T-helper 22 cell (primary cell): ENCODE measurements at places on chromosomes 5 and 9.

GRCh38 chr5:136890431-136891148 lies 525.2 kb upstream of the TRPC7 start:
- DNase-seq, result no peak

DNA sequence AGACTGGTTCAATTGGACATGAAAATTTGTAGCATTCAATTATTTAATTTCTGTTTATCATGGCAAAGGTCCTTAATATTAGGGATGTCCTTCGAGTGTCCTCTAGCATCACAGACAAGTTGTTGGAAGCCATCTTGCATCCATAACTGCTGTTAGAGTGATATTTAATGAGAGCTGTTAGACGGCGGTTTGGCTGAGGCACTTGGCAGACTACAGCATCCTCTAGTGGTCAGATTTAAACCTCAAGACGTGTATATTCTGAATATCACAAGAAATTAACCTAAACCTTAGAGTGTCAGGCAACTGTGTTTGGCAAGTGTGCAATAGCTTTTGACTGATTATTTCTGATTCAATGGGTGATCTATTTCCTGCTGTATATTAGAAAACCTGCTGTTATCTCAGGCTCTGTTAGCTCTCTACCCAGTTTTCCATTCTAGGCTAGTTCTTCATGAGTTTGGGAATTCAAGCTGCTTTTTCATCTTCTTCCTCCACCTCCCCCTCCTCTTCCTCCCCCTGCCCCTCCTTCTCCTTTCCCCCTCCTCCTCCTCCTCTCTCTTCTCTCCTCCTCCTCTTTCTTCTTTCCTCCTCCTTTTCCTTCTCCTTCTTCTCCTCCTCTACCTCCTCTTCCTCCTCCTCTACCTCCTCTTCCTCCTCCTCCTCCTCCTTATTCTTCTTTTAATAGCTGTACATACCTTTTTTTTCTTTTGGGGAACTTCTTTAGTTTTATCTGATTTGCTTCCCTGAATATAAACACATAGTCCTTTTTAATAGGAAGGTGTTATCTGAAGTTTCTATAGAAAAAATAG lies 8.6 kb downstream of the SPINK1 start:
- DNase-seq, result no peak

DNA sequence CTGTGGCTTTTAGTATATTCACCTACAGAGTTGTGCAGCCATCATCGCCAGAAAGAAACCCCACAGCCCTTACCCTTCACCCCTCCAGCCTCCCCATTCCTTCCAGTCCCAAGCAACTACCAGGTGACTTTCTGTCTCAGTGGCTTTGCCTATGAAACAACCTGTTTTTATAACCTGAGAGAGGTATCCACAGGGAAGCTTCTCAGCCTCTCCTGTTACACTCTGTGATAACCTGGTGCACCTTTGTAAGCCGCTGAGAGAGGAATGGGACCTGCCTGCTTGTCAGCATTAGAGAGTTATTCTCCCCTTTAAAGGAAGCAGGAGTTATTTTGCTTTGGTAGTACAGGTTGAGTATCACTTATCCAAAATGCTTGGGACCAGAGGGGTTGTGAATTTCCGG lies 93.6 kb downstream of the TRIO start:
- no peak for DNase-seq

- DNase-seq, result no peak
These were observed 73.6 kb upstream of the ALDH1B1 start for GRCh38 chr9:38318759-38319495.

DNA sequence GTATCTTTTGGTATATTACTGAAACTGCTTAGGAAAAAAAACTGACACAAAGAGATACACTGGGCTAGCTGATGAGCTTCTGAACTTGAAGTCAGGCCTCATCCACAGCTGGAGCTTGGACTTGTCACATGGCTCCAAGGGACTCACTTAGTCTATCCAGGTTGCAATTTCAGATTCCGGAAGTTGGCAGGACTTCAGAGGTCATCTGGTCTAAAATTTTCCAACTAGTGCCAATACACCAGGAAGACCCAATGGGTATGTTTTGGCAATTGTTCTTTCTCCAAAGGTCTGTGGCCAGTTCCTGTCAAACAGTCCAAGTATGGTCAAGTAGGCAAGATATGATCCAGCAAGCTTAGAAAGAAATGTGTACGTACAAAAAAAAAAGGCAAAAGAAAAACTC lies 36.7 kb downstream of the MRPS27 start:
- no peak for DNase-seq

- DNase-seq, result no peak
These were observed 157.8 kb downstream of the ARHGEF28 start for GRCh38 chr5:73783828-73784227.

- DNase-seq, result no peak
These were observed 136.1 kb downstream of the MACIR start for GRCh38 chr5:103394676-103395075.

DNA sequence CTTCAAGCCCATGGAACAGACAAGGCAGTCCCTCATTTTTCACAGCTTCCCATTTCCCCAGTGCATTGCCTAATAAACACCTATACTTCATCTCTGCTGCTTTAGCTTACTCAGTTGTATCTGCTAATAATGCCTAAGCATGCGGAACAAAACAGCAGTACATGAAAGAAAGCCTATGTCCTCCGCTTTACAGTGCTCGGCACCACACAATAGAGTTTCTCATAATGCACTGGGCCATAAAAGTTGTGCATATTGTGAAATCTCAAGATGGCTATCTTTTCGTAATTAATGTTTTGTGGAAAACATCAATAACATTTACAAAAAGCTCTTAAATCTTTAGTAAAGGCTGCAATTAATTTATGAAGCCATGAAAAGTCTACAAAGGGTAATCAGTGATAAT lies 69.3 kb downstream of the DENND1A start:
- DNase-seq, result no peak

DNA sequence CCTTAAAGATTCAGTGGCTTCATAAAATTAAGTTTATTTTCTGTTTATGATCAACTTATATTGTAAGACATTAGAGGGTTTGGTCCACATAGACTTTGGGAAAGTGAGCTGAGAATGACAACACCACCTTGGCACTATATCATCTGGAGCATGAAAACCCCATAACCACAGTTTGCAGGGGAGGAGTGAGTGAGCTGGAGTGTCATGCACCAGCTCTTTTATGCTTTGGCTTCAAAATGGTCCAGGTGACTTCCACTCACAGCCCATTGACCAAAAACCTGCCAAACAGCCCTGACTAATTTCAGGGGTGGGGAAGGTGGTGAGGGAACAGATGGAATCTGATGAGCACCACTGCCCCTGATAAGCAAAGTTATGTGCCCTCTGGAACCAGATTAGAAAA lies 295.8 kb downstream of the DMRTA1 start:
- DNase-seq, result no peak

DNA sequence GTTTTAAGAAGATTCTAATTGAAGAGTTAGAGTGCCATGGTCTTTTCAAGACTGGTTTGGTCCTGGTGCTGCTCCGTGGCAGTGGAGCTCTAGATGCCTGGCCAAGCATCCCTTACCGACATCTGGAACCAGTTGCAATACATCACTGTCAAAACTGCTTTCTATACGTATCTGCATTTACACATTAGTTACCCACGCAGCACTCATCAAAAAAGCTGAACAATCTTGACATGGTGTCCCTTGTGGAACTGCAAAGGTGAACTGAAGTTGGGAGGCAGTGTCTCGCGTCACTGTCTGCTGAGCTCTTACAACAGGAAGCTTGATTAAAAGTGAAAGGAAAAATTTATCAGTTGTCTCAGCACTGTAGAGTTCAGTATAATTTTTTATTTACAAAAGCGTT lies 82.6 kb downstream of the PBX3 start:
- peak; percentile 27 for DNase-seq

- DNase-seq, result peak; percentile 69
These were observed 89.2 kb downstream of the SEMA4D start for GRCh38 chr9:89408628-89409101.

GRCh38 chr5:61816146-61816545 lies 484.1 kb downstream of the ZSWIM6 start:
- no peak for DNase-seq

DNA sequence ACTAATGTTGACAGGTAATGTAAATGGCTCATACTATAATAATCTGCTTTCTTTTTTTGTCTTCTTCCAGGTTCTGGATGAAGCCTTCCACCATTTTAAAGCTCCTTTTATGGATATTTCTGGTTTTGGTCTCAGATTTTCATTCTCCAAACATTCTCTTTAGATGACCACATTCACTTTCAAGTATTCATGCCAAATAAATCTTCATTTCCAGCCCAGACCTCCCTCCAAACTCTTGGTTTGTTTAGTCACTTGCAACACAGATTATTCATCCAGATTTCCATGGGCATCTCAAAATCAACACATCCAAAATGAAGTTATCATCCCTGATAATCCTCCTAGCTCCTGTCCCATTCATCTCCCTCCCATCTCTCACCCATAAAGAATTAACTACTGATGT lies 40.3 kb upstream of the SVEP1 start:
- DNase-seq, result no peak

GRCh38 chr5:151703227-151703626 lies 16.5 kb upstream of the SPARC start:
- no peak for DNase-seq

DNA sequence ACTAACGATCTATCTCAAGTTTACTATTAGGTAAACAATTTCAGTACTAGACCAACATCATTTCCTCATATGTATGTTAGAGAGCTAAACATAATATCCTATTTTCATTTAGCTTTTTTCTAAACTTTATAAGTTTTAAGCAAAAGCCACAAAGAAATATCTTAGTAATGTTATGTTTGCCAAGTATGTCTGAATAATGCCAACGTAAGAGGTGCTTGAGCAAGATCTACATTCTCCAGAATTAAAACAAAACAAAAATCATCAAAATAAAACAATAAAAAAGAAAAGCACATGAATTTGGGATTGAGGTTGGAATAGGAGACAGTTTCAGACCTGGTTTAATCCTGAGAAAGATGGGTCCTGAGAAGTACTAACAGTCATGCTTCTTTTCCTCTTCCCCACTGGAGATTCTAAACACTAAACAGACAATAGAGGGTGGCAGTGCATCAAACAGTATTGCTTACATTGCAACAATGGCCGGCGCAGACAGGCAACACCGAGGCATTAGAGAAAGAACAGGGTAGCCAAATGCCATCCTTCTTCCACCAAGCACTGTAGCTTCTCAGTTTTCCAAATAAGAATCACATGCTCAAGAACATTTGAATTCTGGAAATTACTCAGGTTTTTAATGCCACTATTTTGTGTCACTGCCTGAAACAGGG lies 33.6 kb downstream of the CSNK1A1 start:
- DNase-seq, result no peak

GRCh38 chr9:20463823-20464222 lies 158.5 kb downstream of the MLLT3 start:
- no peak for DNase-seq

DNA sequence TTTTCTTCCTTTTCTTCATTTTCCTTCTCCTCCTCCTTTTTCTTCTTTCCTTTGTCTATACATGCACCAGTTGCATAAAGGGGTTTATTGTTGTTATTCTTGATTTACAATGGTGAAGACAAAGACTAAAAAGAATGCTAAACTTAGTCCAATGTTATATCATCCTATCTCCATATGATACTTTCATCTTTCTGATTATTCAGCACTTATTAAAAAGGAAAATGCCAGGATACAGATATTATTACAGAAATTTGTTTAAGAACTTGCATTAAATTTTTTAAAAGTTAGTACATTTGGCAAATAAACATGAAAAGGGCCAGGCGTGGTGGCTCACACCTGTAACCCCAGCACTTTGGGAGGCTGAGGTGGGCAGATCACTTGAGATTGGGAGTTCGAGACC lies 1074.9 kb downstream of the EFNA5 start:
- DNase-seq, result no peak

DNA sequence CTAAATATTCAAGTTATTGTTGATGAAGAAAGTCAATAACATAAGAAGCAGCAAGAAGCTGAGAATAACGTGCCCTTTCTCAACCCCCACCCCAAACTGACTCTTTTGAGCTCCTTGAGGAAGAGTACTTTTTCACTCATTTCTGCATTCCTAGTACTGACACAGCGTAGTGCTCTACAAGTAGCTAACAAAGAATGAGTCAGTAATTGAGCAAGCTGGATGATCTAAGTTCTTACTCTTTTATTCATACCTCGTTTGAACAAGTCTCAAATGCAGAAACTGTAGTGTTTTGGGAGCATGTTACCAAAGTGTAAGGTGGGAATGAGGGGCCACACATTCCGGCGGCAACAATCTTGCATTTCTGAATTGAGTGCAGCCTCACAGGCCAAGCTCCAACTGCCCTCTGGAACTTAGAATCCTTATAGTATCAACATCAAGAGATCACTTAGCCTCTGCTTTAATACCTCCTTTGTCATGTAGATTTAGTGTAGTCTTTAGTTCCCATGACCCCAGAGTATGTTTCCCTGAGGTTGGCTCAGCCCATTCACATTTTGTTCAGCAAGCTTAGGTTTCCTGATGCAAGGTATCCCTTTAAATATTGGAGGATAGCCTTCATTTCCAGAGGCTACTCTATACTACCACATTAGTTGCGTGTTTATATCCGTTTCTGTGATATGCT lies 152.0 kb downstream of the PRR16 start:
- no peak for DNase-seq

GRCh38 chr5:84125216-84125615 lies 259.5 kb downstream of the EDIL3 start:
- DNase-seq, result no peak

GRCh38 chr9:14350754-14351153 lies 36.8 kb upstream of the NFIB start:
- DNase-seq, result no peak

GRCh38 chr9:120257483-120257882 lies 322.5 kb downstream of the CDK5RAP2 start:
- DNase-seq, result no peak

DNA sequence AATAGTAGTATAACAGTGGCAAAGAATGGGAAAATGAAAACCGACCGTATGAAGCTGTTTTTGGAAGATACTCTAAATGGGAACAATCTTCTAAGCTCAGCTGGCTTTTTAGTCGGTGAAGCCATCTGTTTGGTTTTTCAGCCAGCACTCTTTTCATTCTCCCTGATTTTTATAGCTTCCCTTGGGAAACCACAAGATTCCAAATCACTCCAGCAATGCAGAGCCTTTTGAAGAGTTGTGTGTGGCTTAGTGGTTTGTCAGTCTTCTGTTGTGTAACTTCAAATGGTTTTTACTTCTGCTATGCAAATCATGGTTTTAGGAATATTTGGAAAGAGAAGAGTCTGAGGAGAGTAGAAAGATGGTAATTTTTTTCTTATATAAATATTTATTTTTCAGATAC lies 180.7 kb downstream of the KDM4C start:
- DNase-seq, result no peak

DNA sequence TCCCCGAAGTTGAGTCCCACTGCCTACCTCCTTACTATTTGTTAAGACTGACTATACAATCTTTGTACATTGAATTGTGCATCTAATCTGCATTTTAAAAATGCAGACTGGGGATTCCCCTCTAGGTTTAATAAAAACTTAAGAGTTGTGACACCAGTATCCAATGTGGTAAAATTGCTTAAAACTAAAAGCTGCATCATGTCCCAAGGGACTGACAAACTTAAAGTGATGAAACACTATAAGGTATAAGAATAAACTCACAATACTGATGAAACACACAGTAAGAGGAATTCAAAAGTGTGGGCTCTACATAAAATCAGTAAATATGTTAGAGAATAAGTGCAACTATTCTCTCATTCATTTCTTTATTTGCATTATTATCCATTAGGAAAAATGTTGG lies 1905.1 kb downstream of the MAT2B start:
- DNase-seq, result no peak
